ENCODE measurements at places on chromosomes 1 and 21.

- no peak for DNase-seq
Measured at GRCh38 chr1:72724951-72725861, 442.9 kb upstream of the NEGR1 start.

GRCh38 chr1:201020040-201020591 is 3.4 kb downstream of the KIF21B start:
- no peak for DNase-seq

- DNase-seq: no peak
Measured at GRCh38 chr1:145916745-145917144, 1.8 kb downstream of the PEX11B start.

- no peak for DNase-seq
Measured at GRCh38 chr1:8698937-8699447, 118.4 kb downstream of the RERE start.

GRCh38 chr1:183203094-183203493 is 17.0 kb downstream of the LAMC2 start:
- DNase-seq: no peak

DNA sequence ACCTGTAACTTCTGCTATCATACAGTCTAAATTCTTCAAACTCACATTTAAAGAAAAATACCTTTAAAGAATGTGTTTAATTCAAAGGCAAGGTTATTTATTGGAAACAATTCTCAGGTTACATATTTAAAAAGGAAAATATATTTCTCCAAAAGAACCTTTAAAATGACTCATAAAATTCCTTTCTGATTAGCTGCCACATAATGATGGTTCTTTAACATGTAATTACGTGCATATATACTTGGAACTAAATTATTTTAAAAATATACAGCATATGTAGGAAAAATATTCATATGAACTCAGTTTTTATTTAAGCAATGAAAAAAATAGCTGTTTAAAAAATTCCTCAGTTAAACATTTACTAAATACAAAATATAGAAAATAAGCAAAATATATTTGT is 173.6 kb downstream of the COP1 start:
- no peak for DNase-seq

DNA sequence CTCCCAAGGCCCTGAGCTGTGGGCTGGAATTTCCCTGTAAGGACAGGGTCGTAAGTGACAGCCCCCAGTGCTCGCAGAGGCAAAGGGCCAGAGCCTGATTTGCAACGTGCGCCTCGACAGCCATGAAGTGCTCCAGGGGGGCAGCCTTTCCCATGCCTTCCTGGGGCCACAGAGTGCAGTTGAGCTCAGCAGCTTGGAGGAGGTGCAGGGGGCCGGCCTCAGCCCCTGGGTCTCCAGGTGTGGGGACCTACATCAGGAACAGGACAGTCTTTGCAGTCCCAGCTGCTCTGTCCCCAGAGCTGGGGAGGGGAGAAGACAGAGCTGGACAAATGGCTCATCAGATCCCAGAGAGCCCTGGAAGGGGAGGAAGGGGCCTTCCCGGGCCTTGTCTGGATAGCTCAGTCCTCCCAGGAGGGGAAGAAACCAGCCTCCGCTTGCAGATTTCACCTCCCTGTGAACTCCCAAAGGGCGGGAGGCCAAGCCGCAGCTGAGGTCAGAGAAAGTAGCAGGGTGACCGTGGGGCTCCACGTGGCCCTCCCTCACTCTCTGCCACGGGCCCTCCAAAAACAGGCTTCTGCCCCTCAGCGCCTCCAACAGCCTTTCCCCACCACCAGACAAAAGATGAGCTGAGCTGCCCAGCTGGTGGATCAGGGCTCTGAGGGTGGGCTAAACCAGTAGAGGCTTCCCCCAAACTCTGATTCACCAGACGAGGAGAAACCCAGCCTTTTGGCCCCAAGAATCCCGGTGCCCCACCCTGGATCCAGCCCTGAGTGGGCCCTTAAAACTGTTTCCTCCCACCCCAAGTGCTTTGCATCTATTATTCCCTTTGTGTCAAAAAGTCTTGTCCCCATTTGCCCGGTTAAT is 76.5 kb downstream of the DHRS3 start:
- DNase-seq: no peak

GRCh38 chr21:33816174-33816573 is 99.4 kb downstream of the ATP5PO start:
- DNase-seq: no peak

DNA sequence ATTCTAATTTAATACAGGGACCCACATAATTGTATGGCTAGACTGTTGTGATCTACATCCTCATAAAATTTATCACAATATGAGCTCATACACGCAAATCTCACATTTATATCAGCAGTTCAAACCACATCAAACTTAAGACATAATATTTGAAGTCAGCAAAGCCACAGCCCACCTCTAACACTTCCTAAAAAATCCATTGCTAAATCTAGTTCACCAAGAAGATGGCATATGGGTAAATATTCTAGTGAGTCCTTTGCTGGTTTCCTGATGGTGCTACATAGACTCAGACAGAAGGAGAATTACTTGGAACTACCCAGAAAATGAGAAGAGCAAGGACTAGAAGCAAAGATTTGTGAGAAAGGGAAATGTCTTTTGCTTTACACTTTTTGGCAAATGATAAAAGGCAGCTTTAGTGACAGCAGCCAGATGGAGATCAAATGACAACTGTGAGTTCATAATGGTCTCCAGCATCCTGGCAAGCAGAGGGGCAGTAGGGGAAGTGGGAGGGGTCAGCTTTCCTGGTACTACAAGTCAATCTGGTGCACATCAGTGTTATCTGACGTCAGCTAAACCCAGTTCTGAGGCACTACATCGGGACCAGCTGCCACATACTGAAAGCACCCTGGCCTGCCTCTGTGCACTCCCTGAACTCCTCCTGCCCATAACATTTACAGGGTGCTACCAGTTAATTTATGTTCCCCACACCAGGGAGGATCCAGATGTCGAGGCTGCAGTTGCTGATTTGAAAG is 10.6 kb upstream of the GADD45A start:
- DNase-seq: no peak

GRCh38 chr1:59516881-59517280 is 220.0 kb downstream of the FGGY start:
- DNase-seq: no peak

- no peak for DNase-seq
Measured at GRCh38 chr21:36835383-36835795, 131.1 kb downstream of the HLCS start.

- DNase-seq: no peak
Measured at GRCh38 chr1:22453181-22453580, 1.5 kb downstream of the ZBTB40 start.

DNA sequence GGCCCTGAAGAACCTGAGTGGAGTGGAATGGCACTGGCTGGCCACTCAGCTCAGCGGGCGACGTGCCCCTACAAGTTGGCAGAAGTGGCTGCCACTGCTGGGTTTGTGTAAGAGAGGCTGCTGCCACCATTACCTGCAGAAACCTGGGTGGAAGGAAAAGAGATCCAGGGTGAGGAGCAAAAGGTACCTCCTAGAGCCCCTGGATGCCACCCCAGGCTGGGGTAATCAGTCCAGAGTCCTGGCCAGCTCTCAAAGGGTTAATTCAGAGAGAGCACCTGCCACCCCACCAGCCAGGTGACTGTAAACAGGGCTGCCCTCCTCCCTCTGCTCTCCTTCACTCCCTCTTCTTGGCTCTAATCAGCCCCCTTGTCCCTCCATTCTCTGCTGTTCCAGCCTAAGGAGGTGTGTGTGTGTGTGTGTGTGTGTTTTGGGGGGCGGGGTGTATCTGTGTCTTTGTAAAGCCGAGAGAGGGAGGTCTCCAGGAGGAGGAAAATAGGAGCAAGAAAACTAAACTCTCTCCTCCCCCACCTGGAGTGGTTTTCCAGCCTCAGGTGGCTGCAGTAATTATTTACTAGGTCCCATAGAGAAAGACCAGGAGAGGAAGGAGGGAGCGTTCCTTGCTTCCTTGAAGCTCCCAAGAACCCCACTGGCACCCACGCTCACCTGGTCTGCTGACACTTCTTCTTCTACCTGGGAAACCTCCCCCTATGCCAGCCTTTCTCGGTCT is 12.6 kb downstream of the TRIM46 start:
- no peak for DNase-seq

Measured in stimulated activated CD4-positive, alpha-beta T cell treated with anti-CD3 and anti-CD28 coated beads, TNF-alpha, amount 100 ng/mL, for 48 hours (primary cell).